ENCODE measurements at places on chromosomes 5 and 9. TPM values are rescaled to one million over a fixed set of nuclear protein-coding genes. Genes with fewer than 3 reads are reported as not detected.

HEMGN gene
- not detected for total RNA-seq

SNCAIP gene
- total RNA-seq, result 2.6 TPM

FAM13B gene
- 43.0 TPM for total RNA-seq

TLX3 gene
- total RNA-seq, result not detected

Data from chondrocyte (in vitro differentiated cells).